Activated CD4-positive, alpha-beta T cell treated with anti-CD3 and anti-CD28 coated beads, Interleukin-2, amount 50 U/mL, for 48 hours (primary cell): ENCODE measurements at places on chromosomes 5 and 9.

DNA sequence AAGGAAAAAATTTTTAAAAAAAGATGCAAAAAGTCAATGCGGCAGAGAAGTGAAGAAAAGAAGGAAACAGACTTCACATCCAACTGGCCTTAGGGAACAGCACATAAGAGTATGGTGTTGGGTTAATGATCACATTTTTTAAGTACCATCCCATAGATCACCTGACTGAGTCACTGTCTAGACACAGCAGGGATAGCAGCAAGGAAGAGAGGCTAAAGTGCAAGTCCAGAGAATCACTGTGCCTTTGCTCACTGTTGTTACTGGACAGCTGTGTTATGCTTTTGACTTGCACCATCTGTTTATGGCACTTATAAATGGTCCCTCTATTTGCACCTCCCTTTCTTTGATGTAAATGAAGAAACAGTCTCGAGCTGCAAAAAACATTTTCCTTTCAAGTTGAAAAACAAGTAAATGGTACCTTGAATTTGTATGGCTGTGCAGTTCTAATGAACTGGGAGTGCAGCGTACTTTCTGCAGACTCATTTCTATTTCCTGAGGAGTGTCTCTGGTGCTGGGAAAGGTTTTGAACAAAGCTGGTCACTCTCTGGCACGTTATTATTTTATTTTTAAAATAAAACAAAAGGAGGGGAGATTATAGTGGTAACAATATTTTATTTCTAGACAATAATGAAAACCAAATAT, 84.2 kb downstream of the TRPM6 start:
- no peak for DNase-seq

- DNase-seq: no peak
Observed at GRCh38 chr5:64505769-64506566, at the start of gene RGS7BP. Gene RGS7BP, plus strand, starts transcription at chr5:64506015. Its CDS starts 610 bp downstream, at chr5:64506625.

DNA sequence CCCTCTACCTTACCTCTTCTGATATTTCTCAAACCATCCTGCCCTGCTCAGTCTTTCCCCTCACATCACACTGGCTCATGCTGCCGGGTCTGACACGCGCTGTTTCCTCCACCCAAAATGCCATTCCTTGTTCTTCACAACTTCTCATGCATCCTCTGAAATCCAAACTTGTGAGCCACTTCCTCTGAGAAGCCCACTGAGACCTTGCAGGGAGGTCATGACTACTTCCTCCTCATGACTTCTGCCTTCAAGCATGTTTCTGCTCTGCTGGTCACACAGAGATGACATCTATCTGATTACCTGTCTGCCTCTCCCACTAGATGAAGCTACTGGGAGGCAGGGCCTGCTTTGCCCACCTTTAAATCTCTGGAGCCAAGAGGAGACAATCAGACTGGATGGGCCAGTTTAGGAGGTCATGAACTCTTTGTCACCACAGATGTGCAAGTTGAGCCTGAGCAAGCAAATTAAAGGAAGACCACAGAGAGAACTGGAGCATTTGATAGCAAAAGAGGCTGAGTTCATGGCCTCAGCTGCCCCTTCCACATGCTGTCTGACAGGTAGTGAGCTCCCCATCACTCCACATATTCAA, 119.8 kb upstream of the TBC1D2 start:
- no peak for DNase-seq

GRCh38 chr9:72485821-72486593, 35.4 kb upstream of the TMC1 start:
- DNase-seq: no peak

DNA sequence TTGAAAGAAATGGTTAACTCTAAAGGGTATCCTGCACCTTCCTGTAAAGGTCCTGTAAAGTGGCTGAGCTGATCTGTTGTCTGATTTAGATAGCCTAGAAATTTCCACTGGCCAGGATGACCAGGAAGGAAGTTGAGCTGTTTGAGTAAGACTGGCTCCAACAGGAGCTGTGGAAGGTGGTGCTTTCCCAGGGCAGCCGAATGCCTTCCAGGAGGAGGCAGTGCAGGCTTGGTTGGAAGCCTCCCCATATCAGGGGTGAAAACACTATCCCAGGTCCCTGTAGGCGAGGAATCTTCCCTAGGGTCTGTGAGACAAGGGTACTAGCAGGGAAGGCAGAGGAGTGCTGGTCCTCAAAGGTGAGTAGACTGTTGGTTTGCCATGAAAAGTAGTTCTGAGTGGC, 98.4 kb downstream of the LIX1 start:
- no peak for DNase-seq

- DNase-seq: peak; percentile 41
Observed at GRCh38 chr5:79255786-79256557, 20.0 kb downstream of the JMY start.

- DNase-seq: no peak
Observed at GRCh38 chr9:97373331-97373730, 38.6 kb upstream of the TDRD7 start.

GRCh38 chr5:113040672-113041260, 64.2 kb downstream of the DCP2 start:
- DNase-seq: no peak

- DNase-seq: no peak
Observed at GRCh38 chr5:36957953-36958537, 81.5 kb downstream of the NIPBL start.

- peak; percentile 70 for DNase-seq
Observed at GRCh38 chr5:134140530-134141201, 26.2 kb downstream of the TCF7 start.

- DNase-seq: no peak
Observed at GRCh38 chr5:78008356-78008967, 232.3 kb upstream of the TBCA start.

- DNase-seq: no peak
Observed at GRCh38 chr9:136587944-136588662, 42.3 kb upstream of the NOTCH1 start.

DNA sequence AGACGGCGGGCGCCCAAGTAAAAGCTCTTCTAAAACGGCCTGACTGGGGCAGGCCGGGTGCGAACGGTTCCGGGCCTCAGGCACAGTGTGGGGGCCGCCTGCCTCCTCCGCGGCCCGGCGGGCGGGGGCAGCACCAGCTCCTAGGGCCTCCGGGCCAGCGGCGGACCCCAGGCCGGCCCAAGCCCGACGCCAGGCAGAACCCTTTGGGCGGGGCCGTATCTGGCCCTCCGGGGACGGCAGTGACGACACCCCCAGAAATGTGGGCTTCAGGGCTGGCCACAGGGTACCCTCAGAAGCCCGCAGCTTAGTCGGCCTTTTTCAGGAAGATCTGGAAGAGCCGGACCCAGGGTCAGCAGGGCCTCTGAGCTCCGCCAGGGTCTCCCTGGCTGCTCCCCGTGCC, 4.0 kb downstream of the LTC4S start:
- no peak for DNase-seq

GRCh38 chr5:96079075-96079474, 117.4 kb upstream of the ELL2 start:
- DNase-seq: no peak

DNA sequence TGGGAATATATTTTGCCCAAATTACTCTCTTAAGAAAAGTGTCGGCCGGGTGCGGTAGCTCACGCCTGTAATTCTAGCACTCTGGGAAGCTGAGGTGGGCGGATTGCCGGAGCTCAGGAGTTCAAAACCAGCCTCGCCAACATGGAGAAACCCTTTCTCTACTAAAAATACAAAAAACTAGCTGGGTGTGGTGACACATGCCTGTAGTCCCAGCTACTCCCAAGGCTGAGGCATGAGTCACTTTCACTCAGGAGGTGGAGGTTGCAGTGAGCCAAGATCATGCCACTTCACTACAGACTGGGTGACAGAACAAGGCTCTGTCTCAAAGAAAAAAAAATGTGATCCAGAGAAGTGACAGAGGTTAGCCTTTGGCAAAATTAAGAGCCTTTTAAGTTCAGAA, 26.4 kb upstream of the TMEM171 start:
- DNase-seq: peak; percentile 17

DNA sequence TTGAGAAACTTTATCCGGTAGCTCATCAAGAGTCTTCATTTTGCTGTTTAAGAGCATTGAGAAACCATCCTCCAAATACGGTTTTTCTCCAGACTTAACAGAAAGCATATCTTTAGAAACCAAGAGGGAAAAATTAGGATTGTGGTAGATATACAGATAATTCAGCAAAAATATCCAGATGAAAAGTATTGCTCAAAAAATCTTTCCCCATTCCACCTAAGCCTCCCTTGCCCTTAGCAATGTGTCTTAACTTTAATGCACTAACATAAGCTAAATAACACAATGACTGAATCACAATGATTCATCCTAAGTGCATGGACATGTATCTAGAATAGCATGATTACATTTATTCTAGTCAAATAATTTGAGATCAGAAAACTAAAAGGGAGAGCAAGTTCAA, 130.3 kb upstream of the TARS1 start:
- DNase-seq: no peak

- no peak for DNase-seq
Observed at GRCh38 chr5:166845044-166845443, 1446.4 kb upstream of the WWC1 start.

- no peak for DNase-seq
Observed at GRCh38 chr9:130918826-130919558, 20.1 kb downstream of the FIBCD1 start.

GRCh38 chr5:95709967-95710650, 21.0 kb upstream of the RHOBTB3 start:
- DNase-seq: no peak

DNA sequence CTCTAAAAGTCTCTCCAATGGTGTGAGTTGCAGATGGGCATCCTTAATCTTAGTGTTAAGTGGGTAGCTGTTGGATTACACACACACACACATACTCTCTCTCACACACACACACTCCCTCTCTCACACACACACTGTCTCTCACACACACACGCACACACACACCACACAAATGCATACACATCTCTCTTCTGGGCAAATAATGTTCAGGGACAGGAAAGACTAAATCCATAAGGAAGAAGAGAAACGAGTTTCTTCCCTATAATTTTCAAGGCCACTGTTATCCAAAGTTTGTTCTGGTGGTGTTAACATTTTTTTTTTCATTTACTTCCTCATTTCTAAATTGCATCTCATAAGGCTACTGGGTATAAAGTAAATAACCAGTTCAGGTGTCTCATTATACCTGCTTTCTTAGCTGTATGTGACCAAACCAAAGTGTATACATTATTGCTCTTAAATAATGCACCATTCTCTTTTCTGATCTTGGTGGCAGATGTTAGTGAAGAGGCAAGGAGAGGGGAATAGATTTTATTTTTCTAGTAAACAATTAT, 22.5 kb upstream of the CCNH start:
- no peak for DNase-seq

GRCh38 chr5:40384782-40385390, 294.8 kb upstream of the PTGER4 start:
- DNase-seq: no peak

- no peak for DNase-seq
Observed at GRCh38 chr9:127720031-127720864, 4.4 kb downstream of the TTC16 start.

DNA sequence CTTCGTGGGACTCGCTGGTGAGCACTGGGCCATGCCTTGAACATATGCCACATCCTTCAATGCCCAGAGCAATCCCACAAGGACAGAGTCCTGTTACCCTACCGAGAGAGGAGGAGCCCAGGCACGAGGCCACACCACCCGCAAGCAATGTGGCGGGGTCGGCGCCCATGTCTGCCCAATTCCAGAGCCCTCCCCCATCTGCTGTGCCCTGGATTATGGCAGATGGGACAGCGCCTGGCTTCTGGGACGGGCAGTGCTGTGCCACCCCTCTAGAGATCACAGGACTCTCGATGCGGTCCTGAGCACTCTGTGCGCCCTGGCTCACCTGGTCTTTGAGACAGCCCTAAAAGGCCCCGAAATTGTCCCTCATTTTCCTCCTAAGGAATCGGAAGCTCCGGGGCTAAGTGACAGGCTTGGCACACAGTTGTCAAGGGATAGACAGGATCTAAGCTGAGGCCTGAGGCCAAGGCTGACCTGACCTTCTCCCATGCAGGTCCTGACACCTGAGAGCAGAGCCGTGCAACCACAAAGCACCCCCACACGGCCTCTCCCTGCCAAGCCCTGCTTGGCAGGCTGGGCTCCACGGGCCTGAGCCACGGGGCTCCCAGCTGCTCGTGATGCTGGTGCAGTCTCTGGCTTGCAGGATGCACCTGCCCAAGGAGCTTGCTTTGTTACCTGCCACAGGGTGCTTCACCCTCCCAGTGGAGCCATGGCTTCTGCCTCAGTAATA, 48.8 kb downstream of the PRRT1B start:
- no peak for DNase-seq

GRCh38 chr5:163350083-163350482, 87.3 kb upstream of the CCNG1 start:
- DNase-seq: no peak

DNA sequence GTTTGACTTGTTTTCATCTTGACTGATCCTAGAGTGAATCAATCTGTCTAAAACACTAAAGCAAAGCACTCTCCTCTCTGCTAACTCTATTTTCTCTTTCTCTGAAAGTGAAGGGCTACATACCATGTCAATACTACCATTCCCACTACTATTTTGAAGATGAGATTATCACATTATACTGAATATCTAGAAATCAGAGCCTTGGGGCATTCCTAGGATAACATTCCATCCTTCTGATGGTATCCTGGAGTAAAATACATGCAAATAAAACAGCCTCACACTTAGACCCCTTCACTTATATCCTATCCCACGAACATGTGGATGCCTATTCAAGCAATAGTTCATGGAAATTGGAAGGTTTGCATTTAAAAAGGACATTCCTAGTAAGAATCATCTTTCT, 309.3 kb upstream of the ACTBL2 start:
- no peak for DNase-seq

DNA sequence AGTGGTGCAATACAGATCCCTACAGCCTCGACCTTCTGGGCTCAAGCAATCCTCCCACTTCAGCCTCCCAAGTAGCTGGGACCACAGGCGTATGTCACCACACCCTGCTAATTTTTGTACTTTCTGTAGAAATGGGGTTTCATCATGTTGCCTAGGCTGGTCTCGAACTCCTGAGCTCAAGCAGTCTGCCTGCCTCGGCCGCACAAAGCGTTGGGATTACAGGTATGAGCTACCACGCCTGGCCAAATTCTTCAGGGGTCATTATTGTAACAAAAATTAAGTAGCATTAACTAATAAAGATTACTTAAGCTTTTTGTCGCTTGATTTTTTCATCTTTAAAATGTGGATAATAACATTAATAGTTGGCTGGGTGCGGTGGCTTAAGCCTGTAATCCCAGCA, 195.3 kb upstream of the IER5L start:
- no peak for DNase-seq

DNA sequence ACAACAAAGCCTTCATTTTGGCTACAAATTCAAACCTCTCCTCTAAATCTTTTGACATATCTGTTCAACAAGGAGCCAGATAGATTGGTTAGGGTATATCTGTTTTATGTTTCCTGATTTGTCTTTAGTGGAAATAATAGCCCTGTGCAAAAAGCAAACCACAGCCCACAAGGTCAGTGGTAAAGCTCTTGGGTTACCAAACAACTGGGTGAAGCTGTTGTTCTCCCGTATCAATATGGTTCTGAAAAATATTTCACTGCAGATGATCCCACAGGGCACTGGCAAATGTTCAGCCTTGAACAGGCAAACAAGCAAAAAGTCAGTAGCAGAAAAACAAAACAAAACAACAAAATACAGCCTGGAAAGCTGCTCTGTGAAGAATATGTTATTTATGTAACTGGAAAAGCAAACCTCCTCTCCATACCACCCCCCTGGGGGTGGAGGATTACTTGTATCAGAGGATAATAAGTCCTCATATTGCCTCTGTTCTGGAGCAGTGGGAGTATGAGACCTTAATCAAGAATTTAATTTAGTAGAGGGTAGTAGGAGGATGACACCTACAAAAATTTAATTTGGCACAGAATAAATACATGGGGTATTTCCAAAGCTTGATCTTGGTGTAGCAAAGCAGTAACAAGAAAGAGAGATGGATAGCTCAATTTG, 20.8 kb upstream of the PTBP3 start:
- no peak for DNase-seq

GRCh38 chr9:6183227-6183551, 32.4 kb upstream of the IL33 start:
- DNase-seq: no peak
